SK-N-MC (cell line): ENCODE measurements at places on chromosomes 3 and 15.
A peak's percentile ranks its signal among the peaks of the same experiment; 100 is the strongest.

GRCh38 chr3:42184651-42185443, 81.1 kb downstream of the CCK start:
- DNase-seq: no peak

GRCh38 chr3:113277414-113277813, 66.1 kb downstream of the BOC start:
- no peak for DNase-seq

GRCh38 chr3:142746646-142747045, 22.8 kb downstream of the TRPC1 start:
- DNase-seq: no peak

DNA sequence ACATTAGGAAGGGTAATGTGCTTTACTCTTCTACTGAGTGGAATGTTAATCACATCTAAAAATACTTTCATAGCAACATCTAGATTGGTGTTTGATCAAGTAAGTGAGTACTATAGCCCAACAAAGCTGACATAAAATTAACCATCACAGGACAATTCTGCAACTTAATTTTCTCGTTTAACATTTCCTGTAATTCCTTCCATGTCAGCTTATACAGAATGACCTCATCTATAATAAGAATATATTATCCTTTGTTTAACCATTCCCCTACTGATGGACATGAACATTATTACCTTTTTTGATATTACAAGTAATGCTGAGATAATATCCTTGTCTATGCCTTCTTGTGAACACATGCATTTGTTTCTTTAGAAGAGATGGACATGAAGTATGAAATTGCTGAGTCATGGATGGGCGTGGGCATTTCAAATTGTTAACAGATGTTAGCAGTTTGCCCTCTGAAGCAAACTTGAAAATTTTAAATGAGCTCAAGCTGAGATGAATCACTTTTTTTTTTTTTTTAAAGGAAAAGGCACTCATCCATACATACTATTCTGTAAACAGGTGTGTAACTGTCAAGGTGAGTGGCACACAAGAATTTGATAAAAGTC, 85.1 kb downstream of the OXNAD1 start:
- peak; percentile 26 for DNase-seq

DNA sequence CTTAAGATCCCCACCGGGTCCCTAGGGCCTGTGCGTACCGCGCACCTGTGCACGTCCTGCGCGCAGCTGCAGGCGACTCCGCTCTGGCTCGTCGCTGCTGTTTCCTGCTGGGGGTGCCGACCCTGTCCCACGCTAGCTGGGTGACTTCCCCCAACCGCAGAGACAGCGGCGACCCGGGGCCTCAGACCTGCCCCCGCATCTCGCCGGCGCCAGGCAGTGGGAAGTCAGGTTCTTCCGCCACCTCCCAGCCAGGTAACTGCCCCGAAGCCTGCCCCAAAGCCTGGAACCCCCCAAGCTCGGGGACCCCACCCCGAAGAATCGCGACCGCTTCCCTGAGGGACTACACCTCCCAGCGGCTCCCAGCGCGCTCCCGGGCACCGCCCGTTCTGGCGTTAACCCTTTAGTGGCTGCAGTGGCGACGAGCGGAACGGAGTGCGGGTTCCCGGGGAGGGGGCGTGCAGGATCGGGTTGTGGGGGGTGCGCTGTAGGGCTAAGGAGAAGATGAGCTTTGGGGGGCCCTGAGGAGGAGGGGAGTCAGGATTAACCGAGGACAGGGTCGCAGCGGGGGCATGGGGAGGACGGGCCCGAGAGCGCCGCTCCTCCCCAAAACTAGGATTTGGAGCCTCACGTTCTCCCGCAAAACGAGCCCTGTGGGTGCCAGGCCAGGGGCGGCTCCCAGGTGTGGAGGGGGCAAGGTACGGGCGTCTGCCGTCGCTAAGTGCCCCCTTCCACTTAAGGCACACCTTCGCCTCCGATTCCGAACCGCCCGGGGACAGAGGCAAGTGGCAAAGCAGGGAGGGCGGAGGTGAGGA, 589 bp downstream of the NEIL1 start:
- DNase-seq: no peak

DNA sequence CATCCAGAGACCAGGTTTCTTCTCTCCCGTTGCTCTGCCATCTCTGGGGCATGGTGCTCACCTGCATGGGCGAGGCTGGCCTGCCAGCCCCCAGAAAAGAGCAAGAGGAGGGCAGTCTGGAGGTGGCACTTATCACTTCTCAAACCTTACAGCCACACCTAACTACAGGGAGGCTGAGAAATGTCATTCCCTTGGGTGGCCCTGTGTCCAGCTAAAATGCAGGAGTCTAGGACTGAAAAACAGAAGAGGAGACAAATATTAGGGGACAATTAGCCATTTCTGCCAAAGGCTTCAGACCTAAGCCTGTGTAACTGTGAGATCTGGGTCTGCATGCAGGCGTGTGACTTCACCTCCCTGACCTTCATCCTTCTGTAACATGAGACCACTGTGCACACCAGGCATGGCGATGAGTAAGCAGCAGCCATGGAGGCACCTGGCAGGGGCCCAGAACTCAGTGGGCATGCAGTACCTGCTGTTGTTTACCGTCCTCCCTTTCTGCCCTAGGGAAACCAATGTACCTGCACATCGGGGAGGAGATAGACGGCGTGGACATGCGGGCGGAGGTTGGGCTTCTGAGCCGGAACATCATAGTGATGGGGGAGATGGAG, 83.4 kb downstream of the MESD start:
- DNase-seq: no peak

- no peak for DNase-seq
Measured at GRCh38 chr3:40951636-40952035, 247.7 kb upstream of the CTNNB1 start.

DNA sequence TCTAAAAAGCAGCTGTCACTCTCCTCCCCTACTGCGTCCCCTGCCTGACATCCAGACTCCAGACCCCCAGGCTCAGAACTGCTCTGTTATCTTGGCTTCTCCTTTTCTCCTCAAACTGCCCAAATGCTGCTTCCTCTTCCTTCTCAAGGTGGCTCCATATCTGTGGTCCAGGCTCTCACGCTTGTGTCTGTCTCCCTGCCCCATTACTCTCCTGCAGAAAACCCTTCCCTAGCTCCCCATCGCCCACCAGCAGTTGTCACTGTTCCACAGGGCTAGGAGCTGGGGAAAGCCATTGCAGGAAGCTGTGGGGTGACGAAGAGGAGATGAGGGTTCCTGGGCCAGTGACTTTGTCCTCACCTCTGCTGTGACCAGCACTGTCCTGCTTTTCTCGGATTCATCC, 30.7 kb upstream of the CGNL1 start:
- no peak for DNase-seq

DNA sequence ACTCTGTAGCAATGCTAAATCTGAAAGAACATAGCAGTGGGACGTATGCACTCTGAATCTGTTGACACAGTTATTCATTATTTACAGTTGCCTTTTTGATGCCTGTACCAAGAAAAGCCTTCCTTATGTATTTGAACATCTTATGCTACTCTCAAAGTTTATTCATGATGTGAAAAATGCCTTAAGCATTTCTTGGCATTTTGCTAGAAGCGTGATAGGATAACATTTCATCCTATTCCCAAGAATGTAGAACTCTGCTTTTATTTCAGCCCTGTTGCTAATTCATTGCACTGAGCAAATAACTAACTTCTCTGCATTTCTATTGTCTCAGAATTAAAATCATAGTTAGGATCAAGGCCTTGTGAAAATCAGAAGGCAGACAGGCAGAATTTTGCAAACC, 105.5 kb downstream of the STRIT1 start:
- DNase-seq: no peak

DNA sequence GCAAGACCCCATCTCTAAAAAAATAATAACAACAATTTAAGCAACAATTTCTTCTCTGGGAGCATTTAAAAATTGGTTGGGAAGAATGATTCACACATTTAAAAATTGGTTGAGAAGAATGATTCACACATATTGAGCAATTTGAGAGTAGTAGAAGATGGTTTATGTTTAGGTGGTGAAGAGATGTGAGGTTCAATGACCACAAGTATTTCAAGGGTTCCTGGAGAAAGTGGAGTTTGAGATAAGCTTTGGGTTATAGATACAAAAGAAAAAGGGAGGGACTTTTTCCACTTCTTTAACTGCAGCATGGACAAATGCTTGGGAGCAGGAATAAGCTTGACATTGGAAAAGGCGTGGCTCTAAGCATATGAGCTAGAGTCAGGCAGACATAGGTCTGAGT, 145.7 kb upstream of the NPHP3 start:
- no peak for DNase-seq

DNA sequence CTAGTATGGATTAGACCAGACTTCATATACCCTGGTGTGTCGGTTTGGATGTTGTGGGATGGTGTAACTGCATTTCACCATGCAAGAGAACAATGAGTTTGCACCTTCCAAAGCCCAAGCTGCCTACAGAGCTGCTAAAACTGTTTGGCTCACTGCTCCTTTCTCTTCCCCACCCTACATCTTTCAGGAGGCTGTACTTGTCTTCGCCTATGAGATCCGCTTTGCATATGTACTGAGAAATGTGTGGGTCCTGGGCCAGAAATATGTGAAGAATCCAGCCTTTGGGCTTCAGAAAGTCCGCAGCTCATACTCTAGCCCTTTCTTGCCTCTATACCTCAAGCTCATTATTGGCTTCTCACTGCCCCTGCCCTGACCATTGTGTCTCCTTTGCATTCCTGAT, 1060.0 kb downstream of the NTRK3 start:
- no peak for DNase-seq

DNA sequence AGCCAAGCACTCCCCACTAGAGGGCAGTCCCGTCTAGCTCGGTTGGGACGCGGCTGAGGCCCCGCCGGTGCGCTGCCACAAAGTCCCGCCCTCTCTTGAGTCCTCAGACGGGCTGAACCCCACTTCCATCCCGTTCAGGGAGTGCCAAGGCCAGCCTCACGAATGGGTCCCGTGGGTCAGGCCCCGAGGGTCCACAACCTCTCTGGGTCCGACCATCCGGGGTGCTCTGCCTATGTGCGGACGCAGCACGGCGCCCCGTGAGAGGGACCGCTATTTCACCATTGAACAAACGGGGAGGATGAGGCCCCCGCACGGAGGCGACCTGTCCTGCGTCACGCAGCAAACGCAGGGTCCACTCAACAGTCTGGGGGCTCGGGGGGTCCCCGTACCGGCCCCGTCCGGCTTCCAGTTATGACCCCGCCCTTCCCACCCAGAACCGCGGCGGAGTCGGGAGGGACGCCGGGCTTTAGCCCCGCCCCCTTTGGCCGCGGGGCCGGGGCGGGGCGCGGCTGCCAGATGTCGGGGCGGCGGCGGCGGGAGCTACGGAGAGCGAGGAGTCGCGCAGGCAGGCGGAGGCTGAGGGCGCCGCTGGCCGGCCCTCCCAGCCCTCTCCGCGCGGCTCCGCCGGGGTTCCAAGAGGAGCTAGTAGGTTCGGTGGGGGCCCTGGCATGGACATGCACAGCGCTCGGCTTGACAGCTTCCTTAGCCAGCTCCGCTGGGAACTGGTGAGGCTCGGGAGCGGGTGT, at the start of gene INKA1:
Gene INKA1, plus strand, starts transcription at position 543 of the 746 bp plus-strand sequence. Its CDS starts 132 bp downstream, at position 675.
- DNase-seq: no peak

DNA sequence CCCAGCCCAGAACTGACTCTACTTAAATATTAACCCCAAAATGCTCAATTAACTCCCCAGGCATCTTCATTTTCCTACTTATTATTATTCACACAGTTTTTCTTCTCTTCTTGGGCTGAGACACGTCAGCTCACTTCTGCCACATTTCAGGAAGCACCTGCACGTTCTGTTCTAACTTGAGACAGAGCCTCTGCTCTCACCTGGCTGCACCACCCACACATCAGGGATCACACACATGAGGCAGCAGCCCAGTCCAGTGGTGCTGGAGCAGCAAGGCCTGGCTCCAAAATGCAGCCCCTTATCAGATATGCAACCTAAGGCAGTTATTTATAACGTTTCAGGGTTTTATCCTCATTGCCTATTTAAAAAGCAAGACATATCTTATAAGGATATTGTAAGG, 127.5 kb downstream of the OSBPL10 start:
- DNase-seq: no peak

DNA sequence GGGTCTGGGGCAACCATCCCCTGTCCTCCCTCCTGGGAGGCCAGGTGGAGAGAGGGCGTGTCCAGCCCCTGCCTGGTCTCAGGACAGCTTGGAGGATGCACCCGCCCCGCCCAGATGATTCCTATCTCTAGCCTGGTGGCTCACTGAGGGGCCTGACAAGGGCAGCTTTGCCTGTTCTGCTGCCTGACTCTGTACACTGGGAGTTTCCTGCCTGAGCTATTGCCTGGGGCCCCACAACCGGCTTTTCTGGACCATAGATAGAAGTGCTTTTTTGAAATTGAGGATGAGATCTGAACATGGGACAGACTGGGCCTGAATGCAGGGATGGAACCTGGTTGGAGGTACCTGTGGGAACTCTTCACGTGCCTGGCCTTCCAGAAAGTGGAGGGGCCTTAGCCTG, 751 bp upstream of the PLA2G4E start:
- DNase-seq: no peak

DNA sequence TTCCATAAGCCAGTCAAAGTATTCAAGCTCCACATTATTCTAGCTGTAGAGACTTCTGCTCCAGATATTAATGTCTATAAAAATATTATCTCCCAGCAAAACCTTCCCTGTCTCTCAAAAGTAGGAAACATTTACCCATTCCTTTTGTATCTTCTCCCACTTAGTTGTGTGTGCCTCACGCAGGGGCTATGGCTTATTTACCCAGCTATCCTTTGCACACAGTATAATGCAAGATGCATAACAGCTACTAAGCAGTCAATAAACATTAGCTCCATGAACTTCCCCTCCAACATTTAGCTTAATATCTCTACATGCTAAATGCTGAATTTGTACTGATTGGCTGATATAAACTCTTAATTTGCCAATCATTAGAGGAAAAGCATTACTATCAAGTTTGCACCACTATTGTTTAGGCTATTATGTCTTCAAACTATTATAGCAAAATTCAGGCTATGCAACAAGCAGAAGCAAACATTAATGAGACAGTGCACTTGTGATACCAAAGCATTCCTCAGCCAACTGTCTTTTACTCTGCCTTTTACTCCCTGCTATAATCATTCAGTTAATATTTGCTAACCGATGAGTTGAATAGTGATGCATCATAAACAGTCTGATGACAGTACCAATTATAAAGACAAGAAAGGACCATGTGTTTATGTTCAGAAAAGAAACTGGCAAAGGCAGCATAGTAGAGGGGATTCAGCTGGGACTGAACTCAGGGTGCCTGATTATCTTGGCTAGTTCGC, 81.2 kb downstream of the PLCH1 start:
- no peak for DNase-seq

DNA sequence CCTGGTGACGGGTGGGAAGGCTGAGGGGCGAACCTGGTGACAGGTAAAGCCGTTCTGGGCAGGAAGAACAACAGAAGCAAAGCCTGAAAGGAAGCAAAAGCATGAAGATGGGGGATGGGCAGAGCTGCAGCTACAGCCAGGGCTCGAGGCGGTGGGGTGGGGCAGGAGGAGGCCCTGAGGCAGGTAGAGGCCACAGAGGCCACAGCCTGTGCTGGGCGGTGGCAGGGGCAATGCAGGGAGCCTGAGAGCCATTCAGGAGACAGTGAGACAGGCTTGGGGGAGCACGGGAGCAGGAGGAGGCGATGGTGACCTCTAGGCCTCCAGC, 8.2 kb downstream of the PCSK6 start:
- DNase-seq: no peak
